Stimulated activated CD4-positive, alpha-beta T cell treated with anti-CD3 and anti-CD28 coated beads, Interleukin-12 subunit alpha, Interleukin-12 subunit beta, amount 100 ng/mL, for 4 hours (primary cell): ENCODE measurements at places on chromosomes 6 and 20.

GRCh38 chr6:143505537-143505936, 6.0 kb downstream of the FUCA2 start:
- no peak for DNase-seq

GRCh38 chr20:20206788-20207187, 154.5 kb downstream of the CFAP61 start:
- DNase-seq: no peak

- DNase-seq: no peak
Observed at GRCh38 chr20:47231382-47232039, 125.0 kb downstream of the ZMYND8 start.

GRCh38 chr6:139960671-139961070, 586.2 kb upstream of the CITED2 start:
- DNase-seq: no peak

DNA sequence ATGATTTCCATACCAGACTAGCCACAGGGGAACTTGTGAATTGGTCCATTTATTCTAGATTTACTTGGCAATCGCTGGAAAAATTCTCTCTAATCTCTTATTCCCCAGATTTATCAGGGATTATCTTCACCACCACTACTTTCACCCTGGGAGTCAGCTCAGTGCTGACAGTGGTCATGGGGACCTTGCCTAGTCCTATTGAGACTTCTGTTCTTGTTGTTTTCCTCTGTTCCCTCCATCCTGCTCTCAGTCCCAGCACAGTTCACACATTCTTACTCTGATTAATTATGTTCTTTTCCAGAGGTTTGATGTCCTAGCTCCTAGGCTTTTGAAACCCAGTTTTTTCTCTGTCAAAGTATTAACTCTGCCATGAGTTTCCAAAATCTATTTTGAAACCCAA, 94.0 kb upstream of the TINAG start:
- no peak for DNase-seq

DNA sequence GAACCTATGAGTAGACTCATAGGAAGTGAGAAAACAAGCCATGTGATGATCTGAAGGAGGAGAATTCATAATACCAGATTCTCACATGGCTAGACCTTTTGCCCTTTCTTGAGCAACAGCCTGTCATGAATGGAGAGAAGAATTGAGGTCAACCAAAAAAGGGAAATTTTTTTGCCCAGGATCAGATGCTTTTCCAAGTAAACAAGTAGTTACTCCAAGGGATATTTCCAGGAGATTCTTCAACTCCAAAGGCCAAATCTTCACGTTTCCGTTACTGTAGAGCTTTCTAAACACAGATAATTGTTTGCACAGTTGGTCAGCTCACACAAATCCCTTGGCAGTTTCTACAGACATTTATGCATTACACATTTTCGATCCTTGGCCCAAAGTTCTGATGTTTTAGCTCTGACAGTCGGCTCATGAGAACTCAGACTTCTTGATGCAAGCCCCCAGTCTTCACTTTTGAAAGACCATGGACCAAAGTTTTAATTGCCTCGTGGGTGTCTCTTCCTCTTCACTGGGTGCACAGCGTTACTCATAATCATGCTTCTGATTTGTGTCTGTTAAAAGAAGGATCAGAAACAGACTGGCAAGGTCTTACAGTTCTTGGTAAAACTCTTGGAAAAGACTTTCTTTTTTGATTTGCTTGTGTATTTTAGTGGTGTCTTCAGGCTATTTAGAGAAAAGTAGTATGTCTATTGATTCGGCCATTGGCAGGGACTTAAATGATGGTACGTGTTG, 115.0 kb downstream of the TSHZ2 start:
- DNase-seq: no peak

- no peak for DNase-seq
Observed at GRCh38 chr20:25297141-25297905, 49.4 kb downstream of the PYGB start.

DNA sequence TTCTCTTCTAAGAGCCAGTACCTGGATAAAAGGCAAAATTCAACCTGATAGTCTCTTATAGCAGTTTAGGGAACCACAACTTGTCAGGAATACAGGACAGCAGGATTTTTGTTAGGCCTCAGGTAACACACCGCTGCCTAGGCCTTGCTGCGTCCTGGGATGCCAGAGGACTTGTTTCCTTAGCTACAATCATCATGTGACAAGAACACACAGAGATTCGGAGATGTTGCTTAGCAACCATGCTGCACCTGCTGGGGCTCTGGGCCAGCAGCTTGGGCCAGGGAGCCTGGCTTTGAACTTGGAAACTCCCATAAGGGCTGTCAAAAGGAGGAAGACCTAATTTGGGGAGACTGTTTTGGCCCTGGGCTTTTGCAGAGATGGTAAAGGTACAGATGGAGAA, 36.1 kb upstream of the CHD6 start:
- DNase-seq: no peak

GRCh38 chr6:28078836-28079235, 1.5 kb upstream of the ZNF165 start:
- DNase-seq: no peak

- DNase-seq: no peak
Observed at GRCh38 chr6:38282911-38283310, 356.8 kb downstream of the BTBD9 start.

DNA sequence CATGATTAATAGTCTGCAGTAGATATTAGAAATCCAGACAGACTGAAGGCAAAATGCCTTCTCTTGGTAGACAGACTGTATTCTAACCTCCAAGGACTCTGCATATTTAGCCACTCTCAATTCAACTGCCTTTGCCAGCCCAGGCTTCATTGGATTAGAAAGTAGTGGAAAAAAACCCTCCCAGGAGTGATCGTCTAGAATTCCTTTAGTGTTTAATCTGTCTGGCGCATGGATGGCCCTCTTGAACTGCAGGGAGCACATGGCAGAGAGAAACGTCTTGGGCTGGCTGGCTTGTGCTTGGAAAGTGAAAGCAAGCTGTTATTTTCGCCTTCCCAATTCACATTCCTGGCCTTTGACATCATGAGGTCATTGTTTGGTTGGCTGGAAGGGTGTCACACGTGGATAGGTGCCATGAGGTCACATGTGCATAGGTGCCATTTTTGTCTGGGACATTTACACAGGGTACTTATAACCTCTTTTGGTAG, 30.9 kb upstream of the NEDD9 start:
- no peak for DNase-seq

GRCh38 chr6:38476141-38476540, 163.6 kb downstream of the BTBD9 start:
- DNase-seq: no peak

- DNase-seq: no peak
Observed at GRCh38 chr6:162058281-162058875, 669.2 kb downstream of the PRKN start.

DNA sequence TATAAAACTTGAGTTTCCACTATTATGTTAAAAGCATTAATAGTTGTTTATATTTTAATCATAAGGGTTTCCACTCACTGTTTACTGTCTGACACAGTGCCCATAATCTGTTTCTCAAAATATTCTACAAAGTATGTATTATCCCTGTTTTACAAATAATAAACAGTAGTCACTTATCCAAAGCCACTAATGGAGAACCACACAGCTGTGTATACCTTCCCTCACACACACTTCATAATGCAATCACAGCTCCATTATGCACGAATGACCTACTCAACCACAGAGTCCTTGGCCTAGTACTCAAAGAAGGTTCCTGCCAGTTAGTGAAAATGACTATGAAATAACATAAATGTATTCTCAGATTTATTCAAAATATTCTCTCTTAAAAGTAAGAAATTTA, 103.1 kb downstream of the EPB41L2 start:
- no peak for DNase-seq

GRCh38 chr6:164911873-164912580, 397.4 kb downstream of the C6orf118 start:
- no peak for DNase-seq

DNA sequence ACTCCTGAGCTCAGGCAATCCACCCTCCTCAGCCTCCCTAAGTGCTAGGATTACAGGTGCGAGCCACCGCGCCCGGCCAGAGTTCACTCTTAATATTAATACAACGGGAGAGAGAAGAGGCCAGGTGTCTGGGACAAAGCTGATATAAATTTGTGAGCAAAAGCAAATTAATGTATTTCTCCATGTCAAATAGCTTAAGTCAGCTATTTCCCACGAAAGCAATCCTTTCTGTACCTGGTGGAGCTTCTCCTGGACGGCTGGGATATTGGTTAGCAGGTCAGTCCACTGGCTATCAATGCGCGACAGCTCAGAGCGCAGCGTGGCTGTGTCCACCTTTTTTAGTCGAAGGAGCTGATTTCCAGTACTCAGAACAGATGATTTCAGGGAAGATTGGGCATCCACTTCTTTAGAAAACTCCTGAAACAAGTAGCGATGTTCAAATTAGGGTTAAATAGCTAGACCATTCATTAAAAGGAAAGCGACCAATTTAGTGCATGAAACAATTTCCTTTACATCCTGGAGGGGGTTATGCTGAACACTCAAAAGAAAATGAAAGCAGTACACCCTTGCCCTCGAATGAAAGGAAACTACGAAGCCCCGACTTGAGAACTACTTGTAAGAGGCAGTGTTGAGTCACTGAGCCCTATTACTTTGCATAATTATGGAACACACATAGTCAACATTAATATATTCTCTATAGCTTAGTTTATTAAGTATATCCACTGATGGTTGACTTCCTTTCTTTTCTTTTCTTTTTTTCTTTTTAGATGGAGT, 403.4 kb downstream of the SYNE1 start:
- no peak for DNase-seq

DNA sequence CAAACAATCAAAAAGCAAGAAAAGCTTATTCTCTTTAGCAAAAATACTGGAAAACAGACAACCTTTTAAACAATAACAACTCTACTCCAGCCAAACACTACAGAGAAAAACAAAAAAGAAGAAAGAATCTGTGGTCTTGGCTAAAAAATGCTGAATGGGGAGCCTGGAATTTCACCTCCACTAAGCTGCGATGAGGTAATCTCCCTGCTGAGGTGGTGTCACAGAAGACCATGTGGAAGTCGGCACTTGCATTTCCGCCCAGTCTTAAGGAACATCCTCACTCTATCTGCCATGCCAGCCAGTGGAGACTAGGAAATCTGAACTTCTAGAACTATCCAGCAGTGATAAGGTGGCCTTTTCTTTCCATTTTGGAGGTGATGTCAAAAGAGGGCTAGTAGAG, 1026.8 kb upstream of the EPHA7 start:
- no peak for DNase-seq

GRCh38 chr20:20448881-20449280, 81.0 kb downstream of the INSM1 start:
- no peak for DNase-seq

DNA sequence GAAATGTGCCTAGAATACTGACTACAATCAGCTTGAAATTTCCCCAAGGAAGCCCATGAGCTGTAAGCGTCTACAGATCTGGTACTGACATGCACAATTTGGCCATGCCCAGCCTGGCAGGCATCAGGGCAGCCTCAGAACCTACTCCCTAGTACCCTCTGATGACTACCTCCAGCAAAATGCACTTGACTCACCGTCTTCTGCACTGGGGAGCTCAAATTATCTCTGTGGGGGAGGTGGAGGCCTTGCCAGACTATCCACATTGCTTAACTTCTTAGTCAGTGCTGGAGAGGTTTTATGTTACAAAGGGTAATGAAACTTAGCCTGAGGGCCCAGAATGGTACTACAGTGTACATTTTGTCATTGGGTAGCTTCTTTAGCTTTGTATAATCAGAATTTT, 126.0 kb upstream of the ADGRF1 start:
- DNase-seq: no peak

- DNase-seq: no peak
Observed at GRCh38 chr6:161168281-161168891, 105.5 kb downstream of the AGPAT4 start.

DNA sequence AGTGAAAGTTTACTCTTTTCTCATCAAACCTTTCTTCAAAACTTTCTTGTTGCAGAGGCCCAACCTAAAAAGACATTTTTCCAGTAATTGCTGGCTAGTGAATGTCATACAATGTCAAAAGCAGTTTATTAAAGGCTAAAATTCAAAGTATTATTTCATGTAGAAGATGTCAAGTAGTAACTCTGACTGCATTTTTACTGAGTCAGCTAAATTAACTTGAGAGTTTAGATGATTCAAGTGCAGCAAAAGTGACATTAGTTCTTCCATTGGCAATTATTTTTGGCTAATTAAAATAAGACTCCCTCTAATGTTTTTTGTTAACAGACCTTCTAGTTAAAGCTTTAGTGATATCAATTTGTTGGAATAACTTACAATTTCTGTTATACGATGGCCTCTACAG, 1438.5 kb downstream of the GRIK2 start:
- DNase-seq: no peak

- no peak for DNase-seq
Observed at GRCh38 chr20:38473367-38473795, 738 bp downstream of the RALGAPB start.

DNA sequence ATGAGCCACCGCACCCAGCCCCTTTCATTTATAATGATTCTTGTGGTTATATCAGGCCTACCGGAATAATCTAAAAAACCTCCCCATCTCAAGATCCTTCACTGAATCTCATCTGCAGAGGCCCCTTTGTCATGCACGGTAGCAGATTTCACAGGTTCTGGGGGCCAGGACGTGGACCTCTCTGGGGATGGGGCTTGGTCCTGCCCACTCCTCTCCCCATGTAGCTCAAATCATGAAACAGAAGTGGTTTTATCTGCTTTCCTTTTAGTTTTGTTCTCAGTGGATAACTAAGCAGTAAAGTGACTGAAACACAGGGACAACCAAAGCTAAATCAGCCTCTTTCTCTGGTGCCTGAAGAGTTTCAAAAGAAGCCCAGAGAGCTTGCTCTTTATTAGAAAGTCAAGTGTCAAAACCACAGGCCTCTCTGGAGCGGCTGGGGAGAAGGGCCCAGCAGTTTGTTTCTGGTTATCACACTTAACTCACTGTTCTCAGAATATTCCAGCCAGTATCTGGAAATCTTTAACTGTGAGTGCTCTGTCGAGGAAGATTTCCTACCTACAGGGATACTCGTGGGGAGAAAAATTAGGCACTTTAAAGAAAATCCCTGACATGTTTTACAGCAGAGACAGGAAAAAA, 60.6 kb upstream of the FAM184A start:
- no peak for DNase-seq

GRCh38 chr20:54633374-54634355, 158.3 kb downstream of the DOK5 start:
- DNase-seq: no peak

- DNase-seq: no peak
Observed at GRCh38 chr6:41757271-41757670, 10.1 kb upstream of the PGC start.

GRCh38 chr6:23499549-23499948, 626.5 kb upstream of the NRSN1 start:
- no peak for DNase-seq

GRCh38 chr6:115759051-115759450, 301.6 kb downstream of the FRK start:
- no peak for DNase-seq
